Stimulated activated CD8-positive, alpha-beta memory T cell treated with anti-CD3 and anti-CD28 coated beads, Interleukin-7, amount 100 ng/mL, for 1 hour (primary cell): ENCODE measurements at places on chromosomes 6 and 20.

- DNase-seq: no peak
These were observed 33.8 kb upstream of the KIF25 start for GRCh38 chr6:167963589-167964057.

DNA sequence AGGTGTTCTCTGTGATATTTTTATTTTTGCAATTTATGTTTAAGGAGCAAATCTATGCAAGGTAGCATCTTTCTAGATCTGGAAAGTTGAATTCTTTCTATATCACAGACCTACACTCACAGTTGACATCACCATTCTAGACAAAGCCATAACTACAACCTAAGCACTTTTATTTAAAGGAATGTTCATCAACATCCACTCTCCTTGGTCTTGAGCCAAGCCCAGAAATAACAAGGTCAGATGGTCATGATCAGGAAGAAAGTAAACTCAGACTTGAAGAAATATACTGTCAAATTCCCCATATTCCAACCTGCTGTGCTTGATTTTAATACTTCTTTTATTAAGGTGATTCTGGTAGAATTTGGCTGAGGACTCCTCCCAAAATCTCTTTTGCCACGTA lies 32.2 kb downstream of the MMUT start:
- no peak for DNase-seq

DNA sequence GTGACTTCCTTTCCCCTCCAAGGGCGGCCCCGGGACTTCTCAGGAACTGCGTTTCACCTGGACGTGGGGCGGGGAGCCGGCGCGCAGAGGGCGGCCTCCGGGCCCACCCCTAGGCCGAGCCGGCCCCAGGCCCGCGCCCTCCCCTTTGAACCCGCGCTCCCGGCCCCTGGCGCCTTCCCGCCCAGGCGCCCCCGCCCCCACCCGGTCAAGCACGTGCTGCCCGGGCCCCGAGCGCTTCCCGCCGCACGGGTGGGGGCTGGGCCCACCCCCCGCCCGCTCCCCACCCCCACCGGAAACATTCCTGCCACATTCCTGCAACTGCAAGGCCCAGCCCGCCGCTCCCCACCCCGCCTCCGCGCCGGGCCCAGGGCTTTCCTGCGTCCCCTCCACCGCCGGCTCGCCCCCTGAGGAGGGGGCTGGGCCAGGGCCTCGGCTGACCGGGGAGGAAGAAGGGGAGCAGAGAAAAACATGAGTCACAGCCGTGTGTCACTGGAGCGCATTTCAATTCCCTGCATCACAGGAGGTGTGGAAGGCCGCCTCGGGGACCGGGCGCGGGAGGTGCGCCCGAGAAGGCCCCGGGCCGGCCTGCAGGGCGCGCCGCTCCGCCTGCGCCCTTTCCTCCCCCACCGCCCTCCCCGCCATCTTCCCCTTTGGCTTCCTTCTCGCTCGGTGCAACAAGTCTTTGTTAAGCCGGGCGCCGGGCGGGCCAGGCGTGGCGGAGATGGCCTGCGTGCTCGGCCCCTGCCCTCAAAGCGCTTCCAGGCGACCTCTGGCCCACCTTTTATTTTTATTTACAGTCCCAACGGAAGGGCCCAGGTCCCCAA lies 1.2 kb upstream of the HMGA1 start:
- DNase-seq: peak; percentile 45

DNA sequence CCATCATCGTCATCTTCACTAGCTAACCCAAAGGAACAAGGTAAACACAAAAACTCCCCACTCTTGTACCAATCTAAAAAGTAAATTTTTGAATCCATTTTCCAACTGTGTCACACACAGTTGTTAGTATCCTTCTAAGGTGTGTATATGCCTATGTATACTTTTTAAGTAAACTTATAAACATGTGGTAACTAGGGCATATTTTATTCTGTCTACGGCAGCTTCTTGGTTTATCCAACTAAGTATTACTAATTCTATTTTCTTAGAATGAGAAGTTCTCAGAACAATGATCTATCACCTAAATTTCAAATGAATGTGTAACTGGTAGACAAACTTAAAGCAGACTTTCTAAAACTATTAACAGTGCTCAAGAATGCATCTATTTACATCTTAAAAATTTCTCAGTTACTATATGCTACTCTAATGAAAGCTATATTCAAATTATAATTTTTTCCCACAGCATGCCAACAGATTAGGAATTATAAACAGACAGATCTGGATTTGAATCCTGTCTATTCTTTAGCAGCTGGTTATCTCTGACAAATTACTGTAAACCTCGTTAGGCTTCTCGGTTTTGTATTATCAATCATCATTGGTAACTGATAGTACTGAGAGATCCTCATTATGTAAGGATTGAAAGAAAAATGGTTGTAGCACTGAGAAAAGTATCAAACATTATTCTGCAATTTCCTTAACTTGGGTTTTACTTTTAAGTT lies 1.8 kb upstream of the PLN start:
- DNase-seq: no peak

DNA sequence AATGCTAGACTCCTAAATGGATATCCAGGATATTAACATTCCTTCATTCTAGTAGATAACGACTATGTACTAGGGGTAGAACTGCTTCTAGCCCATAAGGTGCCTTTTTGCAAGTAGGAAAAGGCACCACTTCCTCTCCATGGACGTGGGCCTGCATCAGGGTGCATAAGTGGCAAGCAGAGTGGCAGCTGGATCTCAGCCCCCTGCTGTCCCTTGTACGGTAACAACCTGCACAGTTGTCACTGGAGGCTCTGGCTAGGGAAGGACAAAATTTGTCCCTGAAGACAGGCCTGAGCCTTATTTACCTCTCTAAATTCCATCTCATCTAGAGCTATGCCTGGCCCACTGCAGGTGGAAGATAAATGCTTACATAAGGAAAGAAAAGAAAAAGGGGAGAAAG lies 42.5 kb upstream of the SAYSD1 start:
- no peak for DNase-seq

GRCh38 chr20:4014031-4014474 lies 1.3 kb downstream of the RNF24 start:
- DNase-seq: no peak

GRCh38 chr6:128554302-128554701 lies 33.9 kb upstream of the PTPRK start:
- no peak for DNase-seq

DNA sequence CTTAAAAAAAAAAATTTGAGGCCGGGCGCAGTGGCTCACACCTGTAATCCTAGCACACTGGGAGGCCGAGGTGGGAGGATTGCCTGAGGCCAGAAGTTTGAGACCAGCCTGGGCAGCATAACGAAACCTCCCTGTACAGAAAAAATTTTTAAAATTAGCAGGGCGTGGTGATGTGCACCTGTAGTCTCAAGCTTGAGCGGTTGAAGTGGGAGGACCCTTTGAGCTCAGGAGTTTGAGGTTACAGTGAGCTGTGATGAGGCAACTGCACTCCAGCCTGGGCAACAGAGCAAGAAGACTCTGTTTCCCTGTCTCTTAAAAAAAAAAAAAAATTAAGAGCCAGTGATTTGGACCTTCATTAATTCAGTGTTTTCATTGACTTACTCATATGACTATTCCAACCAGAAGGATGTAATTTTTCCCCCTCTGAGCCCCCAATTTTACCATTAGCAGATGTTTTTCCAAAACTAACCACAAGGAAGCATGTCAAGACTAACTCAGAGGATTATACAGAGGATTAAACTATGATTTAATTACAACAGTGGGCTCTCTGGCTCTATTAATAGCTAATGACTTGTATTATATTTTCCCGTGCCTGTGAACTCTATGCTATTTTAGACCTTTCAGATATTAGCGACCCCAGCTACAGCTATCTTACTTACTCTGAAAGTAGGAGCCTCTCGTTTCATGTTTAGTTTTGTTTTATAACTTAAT lies 75.1 kb downstream of the ARID1B start:
- no peak for DNase-seq

- DNase-seq: no peak
These were observed 15.2 kb downstream of the CDH22 start for GRCh38 chr20:46293084-46293483.

DNA sequence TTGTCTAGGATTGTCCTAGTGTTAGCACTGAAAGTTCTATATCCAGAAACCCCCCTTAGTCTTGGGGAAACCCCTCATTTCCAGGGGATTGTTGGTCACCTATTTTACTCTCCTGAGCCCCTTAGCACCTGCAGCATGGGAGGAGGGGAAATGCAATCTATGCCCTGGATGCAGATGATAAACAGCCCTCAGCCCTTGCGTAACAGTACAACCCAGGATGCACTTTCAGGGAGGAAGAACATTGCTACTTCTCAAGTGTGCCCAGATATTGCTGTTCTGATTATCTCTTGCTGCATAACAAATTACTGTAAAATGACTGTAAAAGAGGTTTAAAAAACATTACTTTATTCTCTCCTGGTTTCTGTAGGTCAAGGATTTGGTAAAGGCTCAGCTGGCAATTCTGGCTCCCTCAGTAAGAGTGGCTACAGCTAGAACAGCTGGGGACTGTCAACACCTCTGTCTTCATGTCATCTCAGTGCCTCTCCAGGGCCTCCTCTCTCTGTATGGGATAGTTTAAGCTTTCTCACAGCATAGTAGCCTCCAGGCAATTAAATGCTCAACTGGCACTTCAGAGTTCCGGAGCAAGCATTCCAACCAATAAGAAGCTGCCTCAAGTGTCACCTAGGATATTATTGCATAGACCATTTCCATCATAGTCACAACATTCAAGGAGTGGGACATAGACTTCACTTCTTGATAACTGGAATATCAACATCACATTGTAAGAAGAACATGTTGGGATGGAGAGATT lies 117.8 kb upstream of the FOXO3 start:
- DNase-seq: no peak
